Natural killer cell (primary cell): ENCODE measurements at places on chromosomes 5 and 9. TPM values are rescaled to one million over a fixed set of nuclear protein-coding genes. Genes with fewer than 3 reads are reported as not detected.

Gene ARL10
- total RNA-seq, result 6.7 TPM

Gene INIP
- total RNA-seq, result 16.4 TPM

Gene GABRA6
- not detected for total RNA-seq

GRCh38 chr5:142700566-142700965 is 14.7 kb upstream of the FGF1 start:
- no peaks in the 10 kb centered on the region for H3K27me3 ChIP-seq

DNA sequence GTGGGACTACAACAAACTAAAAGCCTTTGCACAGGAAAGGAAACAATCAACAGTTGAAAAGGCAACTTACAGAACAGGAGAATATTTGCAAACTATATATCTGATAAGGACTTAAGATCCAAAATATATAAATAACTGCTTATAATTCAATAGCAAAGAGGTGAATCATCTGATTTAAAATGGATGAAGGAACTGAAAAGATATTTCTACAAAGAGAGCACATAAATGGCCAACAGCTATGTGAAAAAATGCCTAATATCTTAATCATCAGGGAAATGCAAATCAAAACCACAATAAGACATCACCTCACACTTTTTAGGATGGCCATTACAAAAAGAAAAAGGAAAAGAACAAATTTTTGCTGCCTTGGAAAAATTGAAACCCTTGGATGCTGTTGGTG is 100.4 kb downstream of the LURAP1L start:
- H3K4me1 ChIP-seq, result no peaks in the 10 kb centered on the region
- H3K36me3 ChIP-seq, result no peaks in the 10 kb centered on the region
- H3K4me3 ChIP-seq, result no peak overlapping the region
- H3K27me3 ChIP-seq, result no peaks in the 10 kb centered on the region

- DNase-seq, result no peak
- H3K4me3 ChIP-seq, result no peak overlapping the region
- peaks cover 5% of the 10 kb centered on the region for H3K27me3 ChIP-seq
- H3K4me1 ChIP-seq, result no peaks in the 10 kb centered on the region
These were observed 513.5 kb downstream of the DMAC1 start for GRCh38 chr9:7286101-7286500.

- H3K36me3 ChIP-seq, result no peaks in the 10 kb centered on the region
- H3K27ac ChIP-seq, result no peak overlapping the region
- no peaks in the 10 kb centered on the region for H3K4me1 ChIP-seq
- no peak overlapping the region for H3K4me3 ChIP-seq
These were observed 118.3 kb upstream of the MINAR2 start for GRCh38 chr5:129629575-129629974.

- DNase-seq, result no peak
- H3K27me3 ChIP-seq, result peaks cover 39% of the 10 kb centered on the region
These were observed 3.5 kb downstream of the NRARP start for GRCh38 chr9:137298401-137299202.

GRCh38 chr5:150208187-150209098 is 18.6 kb downstream of the SLC6A7 start:
- peaks cover 20% of the 10 kb centered on the region for H3K27me3 ChIP-seq
- H3K27ac ChIP-seq, result no peak overlapping the region
- H3K4me3 ChIP-seq, result no peak overlapping the region
- H3K4me1 ChIP-seq, result peaks cover 21% of the 10 kb centered on the region
- DNase-seq, result no peak
- no peaks in the 10 kb centered on the region for H3K36me3 ChIP-seq

- no peaks in the 10 kb centered on the region for H3K4me1 ChIP-seq
- H3K27me3 ChIP-seq, result no peaks in the 10 kb centered on the region
- DNase-seq, result no peak
These were observed 502.5 kb upstream of the SEMA6A start for GRCh38 chr5:117077142-117077541.

- H3K36me3 ChIP-seq, result no peaks in the 10 kb centered on the region
- H3K27ac ChIP-seq, result no peak overlapping the region
- H3K4me3 ChIP-seq, result no peak overlapping the region
- H3K4me1 ChIP-seq, result no peaks in the 10 kb centered on the region
- no peak for DNase-seq
- H3K27me3 ChIP-seq, result no peaks in the 10 kb centered on the region
These were observed 11.6 kb downstream of the CEL start for GRCh38 chr9:133073086-133074014.

DNA sequence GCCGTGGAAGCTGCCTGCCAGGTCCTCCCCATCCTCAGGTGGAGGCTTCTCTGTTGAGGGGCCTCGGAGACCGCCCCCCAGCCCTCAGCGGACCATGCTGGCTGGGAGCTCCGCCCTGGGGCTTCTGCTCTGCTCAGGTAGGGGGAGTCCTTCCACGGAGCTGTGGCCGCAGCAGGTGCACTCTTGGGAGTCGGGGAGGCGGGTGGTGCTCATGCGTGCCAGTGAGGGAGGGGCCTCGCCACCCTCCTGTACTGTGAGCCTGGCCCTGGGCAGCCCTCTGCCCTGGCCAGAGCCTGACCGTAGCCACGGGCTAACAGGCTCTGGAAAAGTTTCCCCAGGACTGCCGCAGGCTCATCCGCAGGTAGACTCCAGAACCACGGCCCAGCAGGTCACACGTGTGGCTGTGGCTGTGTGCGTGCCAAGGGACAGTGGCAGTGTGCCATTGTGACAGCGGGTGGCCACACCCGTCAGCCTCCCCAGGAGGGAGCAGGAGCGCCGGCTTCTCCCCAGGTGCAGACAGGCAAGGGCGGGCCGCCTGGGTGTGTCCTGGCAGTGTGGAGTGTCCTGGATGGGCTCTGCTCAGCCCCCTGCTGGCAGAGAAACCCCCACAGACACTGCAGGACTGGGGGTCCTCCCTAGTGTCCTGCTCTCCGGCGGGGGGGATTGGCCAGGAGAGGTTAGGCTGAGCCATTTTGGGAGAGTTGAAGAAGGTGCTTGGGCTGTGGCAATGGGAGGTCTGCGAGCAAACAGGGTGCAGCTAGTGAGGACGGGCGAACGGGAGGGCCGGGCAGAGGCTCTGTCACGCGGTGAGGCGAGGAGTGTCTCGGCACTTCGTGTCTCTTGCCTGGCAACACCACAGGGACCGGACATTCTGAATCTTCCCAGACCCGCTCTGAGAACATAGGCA is 29.5 kb downstream of the TPPP start:
- peaks cover 4% of the 10 kb centered on the region for H3K36me3 ChIP-seq
- H3K27me3 ChIP-seq, result no peaks in the 10 kb centered on the region
- no peak overlapping the region for H3K27ac ChIP-seq
- H3K4me3 ChIP-seq, result no peak overlapping the region
- DNase-seq, result no peak

GRCh38 chr5:65413822-65414221 is 67.9 kb downstream of the ADAMTS6 start:
- H3K4me3 ChIP-seq, result no peak overlapping the region
- no peaks in the 10 kb centered on the region for H3K4me1 ChIP-seq
- no peaks in the 10 kb centered on the region for H3K36me3 ChIP-seq
- H3K27ac ChIP-seq, result no peak overlapping the region

DNA sequence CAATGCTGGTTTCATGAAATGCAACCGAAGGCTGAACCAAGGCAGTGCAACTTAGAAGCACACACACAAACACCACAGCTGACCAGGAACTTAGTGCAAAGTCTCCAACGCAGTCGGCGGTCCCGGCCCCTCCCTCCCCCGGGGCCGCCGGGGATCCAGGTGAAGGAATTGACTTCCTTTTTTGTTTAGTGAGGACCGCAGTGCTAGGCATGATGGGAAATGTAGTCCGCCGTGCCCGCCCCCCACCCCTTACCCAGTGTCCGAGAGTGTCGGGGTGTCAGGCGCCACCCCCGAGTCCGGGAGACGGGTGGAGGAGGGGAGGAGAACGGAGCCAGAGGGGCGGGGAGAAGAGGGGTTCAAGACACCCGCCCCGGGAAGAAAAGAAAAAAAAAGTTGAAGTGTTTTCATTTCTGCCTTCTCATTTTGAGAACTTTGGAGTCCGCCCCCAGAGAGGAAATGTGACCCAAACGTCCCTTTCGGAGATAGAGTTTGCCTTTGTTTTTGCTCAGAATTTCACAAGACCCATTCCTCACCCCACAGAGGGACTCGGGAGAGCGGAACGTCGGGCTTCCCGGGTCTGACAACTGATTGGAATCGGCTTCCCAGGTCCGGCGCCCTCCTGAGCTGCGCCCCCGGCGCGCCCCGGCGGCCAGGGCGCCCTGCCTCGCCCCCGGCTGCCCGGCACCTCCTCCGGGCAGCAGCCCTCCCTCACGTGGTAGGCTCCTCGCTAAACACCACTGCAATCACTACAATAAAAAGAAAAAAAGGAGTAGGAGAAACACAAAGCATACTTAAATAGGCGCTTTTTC is 2.0 kb downstream of the IER5L start:
- H3K4me1 ChIP-seq, result peaks cover 42% of the 10 kb centered on the region
- peak; percentile 71 for DNase-seq
- H3K27me3 ChIP-seq, result peaks cover 13% of the 10 kb centered on the region
- peak overlapping the region; percentile 47 for H3K27ac ChIP-seq
- H3K36me3 ChIP-seq, result no peaks in the 10 kb centered on the region
- H3K4me3 ChIP-seq, result peak overlapping the region; percentile 70

GRCh38 chr5:66174338-66174737 is 30.2 kb downstream of the SREK1 start:
- peaks cover 68% of the 10 kb centered on the region for H3K36me3 ChIP-seq
- no peak overlapping the region for H3K4me3 ChIP-seq
- no peaks in the 10 kb centered on the region for H3K27me3 ChIP-seq

- no peak overlapping the region for H3K4me3 ChIP-seq
- H3K27ac ChIP-seq, result no peak overlapping the region
- H3K36me3 ChIP-seq, result no peaks in the 10 kb centered on the region
- no peak for DNase-seq
- no peaks in the 10 kb centered on the region for H3K27me3 ChIP-seq
These were observed 139.3 kb upstream of the PLCXD3 start for GRCh38 chr5:41649659-41650058.

DNA sequence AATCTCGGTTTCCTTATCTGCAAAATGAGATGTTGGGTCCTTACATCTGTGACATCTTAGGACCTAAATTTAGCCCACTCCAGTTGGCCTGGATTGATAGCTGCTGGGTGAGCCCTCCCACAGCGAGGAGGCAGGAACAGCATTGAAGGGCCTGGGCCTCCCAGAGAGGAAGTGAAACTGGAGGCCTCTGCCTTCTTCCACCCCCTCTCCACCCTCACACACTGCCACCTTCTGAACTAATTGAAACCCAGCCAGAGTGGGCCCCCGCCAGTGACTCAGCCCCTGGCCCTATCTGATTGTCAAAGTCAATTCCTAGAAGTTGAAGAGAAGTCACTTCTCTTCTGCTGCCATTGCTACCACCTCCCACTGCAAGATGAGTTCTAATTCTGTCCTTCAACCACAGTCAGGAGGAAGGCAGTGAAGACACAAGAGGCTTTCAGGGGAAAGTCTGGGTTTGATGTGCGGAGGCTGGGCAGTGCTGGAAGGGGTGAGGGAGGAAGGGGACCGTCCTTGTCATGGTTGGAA is 55.2 kb upstream of the NEK6 start:
- peaks cover 78% of the 10 kb centered on the region for H3K4me1 ChIP-seq
- H3K27ac ChIP-seq, result peak overlapping the region; percentile 61
- H3K27me3 ChIP-seq, result no peaks in the 10 kb centered on the region
- no peaks in the 10 kb centered on the region for H3K36me3 ChIP-seq

- no peak for DNase-seq
- no peaks in the 10 kb centered on the region for H3K27me3 ChIP-seq
These were observed 98.5 kb upstream of the IL7R start for GRCh38 chr5:35758151-35758724.

GRCh38 chr5:33969572-33970452 is 14.7 kb downstream of the SLC45A2 start:
- H3K27me3 ChIP-seq, result no peaks in the 10 kb centered on the region

DNA sequence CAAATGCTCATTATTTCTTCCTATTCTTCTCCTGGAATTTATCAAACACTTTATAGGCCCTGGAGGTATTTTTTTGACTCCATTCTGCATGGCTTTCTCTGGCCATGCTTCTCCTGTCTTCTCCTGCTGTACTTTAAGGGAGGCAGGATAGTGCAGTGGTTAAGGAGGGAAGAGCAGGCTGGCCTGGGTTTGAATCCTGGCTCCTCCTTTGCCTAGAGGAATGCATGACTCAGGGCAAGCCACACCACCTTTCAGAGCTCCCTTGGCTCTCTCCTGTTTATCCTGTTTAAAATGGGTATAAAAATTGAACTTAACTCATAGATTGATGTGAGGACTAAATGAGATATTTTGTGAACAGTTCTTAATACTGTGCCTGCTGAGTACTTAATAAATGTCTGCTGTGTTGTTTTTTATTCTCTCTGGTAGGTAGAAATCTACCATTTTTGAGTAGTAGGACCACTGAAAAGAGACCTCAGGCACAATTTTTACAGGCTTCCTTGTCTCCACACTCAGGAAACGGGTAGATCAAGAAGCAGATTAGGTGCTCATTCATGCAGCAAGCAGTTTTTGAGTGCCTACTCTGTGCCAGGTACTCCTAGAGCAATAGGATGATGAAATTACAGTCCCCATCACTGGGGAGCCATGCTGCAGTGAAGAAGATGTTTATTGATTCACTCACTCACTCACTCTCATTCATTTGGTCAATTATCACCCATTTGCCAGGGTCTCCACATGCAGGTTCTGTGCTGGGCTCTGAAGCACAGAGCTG is 32.7 kb upstream of the ARAP3 start:
- no peaks in the 10 kb centered on the region for H3K4me1 ChIP-seq
- no peak for DNase-seq
- no peak overlapping the region for H3K4me3 ChIP-seq
- H3K27ac ChIP-seq, result no peak overlapping the region
- no peaks in the 10 kb centered on the region for H3K36me3 ChIP-seq

GRCh38 chr9:16180546-16180945 is 627.7 kb downstream of the CCDC171 start:
- H3K4me1 ChIP-seq, result no peaks in the 10 kb centered on the region
- H3K27ac ChIP-seq, result no peak overlapping the region
- H3K36me3 ChIP-seq, result no peaks in the 10 kb centered on the region
- H3K27me3 ChIP-seq, result no peaks in the 10 kb centered on the region
- no peak for DNase-seq

DNA sequence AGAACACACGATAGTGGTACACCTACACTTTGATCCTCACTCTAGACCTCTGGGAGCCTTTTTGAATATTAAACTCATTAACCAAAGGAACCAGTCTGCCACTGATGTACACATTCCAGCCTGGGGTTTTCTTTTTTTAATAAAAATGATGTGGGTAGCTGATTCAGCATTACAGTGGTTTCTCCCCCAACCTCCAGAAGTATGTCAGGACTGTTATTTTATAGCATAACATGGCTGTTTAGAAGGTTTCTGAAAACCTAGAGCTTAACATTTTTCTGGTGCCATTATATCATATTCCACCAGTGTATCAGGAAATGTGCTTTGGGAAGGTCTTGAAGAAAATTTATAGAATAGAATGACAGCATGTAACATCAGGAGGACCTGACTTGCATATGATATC is 540.9 kb upstream of the WWC1 start:
- no peaks in the 10 kb centered on the region for H3K36me3 ChIP-seq
- no peaks in the 10 kb centered on the region for H3K4me1 ChIP-seq
- no peaks in the 10 kb centered on the region for H3K27me3 ChIP-seq
- no peak overlapping the region for H3K4me3 ChIP-seq
- DNase-seq, result no peak
- H3K27ac ChIP-seq, result no peak overlapping the region

DNA sequence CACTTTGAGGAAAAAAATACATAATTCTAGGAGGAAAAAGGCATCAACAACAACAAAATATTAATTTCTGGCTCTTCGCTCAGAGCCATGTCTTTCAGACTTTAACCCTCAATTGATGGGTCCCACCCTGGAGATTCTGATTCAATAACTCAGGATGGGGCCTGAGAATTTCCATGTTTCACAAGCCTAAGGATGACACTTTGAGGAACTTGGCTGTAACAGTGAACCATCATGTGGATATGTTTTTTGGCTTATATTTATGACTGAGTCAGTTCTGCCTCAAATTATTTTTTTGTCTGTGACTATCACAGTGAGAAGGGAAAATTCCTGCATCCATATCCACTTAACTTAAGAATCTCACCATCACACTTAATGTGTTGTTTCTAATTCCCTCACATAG is 504.6 kb downstream of the RASEF start:
- no peak overlapping the region for H3K4me3 ChIP-seq
- DNase-seq, result no peak
- H3K27ac ChIP-seq, result no peak overlapping the region
